Fibroblast of skin of right biceps (primary cell): ENCODE measurements at places on chromosomes 5 and 9.

- no peak for DNase-seq
Observed at GRCh38 chr9:32260151-32260862, 124.1 kb upstream of the ACO1 start.

- DNase-seq = peak; percentile 93
Observed at GRCh38 chr9:108687006-108687987, 168.5 kb downstream of the ACTL7B start.

- no peak for DNase-seq
Observed at GRCh38 chr5:125059255-125060002, 313.0 kb upstream of the ZNF608 start.

- DNase-seq = no peak
Observed at GRCh38 chr5:171852255-171852681, 66.7 kb downstream of the SMIM23 start.

DNA sequence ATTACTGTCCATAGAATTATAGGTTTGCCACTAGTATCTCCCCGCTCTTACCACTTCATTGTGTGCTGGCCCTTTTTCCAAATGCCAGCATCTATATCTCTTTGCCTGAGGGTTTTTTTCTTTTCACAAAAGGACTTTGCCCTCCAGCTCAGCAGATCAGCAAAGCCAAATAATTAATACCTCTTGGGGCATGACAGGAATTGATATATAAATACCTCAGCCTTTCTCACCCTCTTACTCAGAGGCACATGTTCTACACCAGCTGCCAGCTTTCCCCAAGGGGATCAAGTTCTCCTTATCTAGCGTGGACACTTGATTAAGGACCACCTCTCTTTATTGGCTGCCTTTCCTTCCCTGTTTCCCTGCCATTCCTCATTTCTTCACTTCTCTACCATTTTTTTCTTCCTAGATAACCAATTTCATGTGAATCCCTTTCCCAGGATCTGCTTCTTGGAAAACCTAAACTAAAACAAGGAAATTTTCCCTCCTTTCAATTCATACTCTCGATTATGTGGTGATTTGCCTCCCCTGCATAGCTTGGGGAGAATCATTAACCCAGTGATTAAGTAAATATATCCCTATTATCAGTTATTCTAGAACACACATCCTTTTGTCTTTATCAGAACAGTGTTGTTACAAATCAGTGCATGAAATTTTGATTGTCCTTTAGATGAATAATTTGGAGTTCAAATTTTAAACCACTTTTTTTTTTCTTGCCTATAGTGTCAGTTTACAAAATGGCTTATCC lies 6.9 kb upstream of the NUDT12 start:
- no peak for DNase-seq

DNA sequence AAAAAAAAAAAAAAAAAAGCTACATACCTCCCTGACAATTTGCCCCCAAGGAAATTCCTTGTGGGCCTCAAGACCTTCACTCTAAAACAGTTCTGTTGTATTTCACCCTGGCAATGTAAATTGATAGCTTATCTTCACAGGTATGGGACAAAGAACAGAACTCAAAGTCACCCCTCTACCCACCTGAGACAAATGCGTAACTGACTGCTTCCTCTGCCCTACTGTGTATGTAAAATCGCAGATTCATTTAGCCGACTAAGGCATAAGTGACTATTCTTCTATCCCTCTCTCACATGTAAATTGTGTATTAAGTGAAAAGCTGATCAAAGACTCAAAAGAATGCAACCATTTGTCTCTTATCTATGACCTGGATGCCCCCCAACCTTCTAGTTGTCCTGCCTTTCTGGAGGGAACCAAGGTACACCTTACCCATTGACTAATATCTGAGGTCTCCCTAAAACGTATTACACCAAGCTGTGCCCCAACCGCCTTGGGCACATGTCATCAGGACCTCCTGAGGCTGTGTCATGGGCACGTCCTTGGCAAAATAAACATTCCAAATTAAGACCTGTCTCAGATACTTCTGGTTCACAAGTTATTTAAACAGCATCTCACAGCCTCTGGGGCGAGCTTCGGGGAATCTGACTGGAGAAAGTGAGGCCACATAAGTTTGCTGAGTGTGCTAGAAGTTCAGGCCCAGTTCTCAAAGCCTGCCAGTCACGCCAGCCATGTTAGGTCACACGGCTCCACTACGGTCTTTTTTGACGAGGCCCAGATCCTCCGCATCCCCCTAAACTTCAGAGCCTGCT lies 954 bp downstream of the TBCA start:
- no peak for DNase-seq

- DNase-seq = peak; percentile 51
Observed at GRCh38 chr5:4511996-4512656, 628.0 kb upstream of the ADAMTS16 start.

GRCh38 chr9:9112001-9112720 lies 1312.6 kb upstream of the DMAC1 start:
- DNase-seq = peak; percentile 18

GRCh38 chr5:40160435-40160834 lies 519.3 kb upstream of the PTGER4 start:
- DNase-seq = no peak

- no peak for DNase-seq
Observed at GRCh38 chr9:92173318-92173717, 58.1 kb upstream of the SPTLC1 start.

- DNase-seq = no peak
Observed at GRCh38 chr9:92512622-92513021, 23.2 kb downstream of the ECM2 start.

GRCh38 chr9:91061506-91061905 lies 259.9 kb downstream of the SYK start:
- DNase-seq = no peak

DNA sequence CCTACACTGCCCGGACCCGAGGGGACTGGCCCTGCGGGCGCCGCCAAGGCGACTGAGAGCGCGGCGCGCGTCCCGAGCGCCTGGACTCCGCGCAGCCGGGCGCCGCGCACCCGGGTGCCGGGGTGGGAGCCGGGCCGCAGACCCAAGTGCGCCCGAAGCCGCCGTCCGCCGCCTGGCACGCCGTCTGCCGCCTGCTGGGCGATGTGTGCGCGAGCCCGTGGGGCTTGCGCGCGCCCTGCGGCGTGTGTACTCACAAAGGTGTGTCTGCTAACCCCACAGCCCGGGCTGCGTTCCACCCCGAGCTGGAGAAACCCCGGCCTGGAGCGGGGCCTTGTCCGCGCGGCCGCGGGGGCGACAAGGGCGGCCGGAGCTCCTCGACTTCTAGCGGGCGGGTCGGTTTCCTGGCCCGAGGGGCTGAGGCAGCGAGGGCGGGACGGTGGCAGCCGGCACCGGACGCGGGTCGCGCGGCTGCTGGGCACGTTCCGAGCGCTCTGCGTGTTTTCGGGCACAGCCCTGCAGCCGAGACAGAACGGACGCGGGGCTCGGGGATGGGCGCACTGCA lies 1.1 kb upstream of the ZSWIM6 start:
- peak; percentile 75 for DNase-seq

- DNase-seq = no peak
Observed at GRCh38 chr5:156376751-156377150, 49.8 kb downstream of the SGCD start.

GRCh38 chr5:160466116-160466515 lies 44.5 kb downstream of the PTTG1 start:
- no peak for DNase-seq

- no peak for DNase-seq
Observed at GRCh38 chr9:71937070-71937625, 25.7 kb downstream of the C9orf85 start.

GRCh38 chr5:116379306-116379705 lies 195.3 kb downstream of the SEMA6A start:
- DNase-seq = no peak

DNA sequence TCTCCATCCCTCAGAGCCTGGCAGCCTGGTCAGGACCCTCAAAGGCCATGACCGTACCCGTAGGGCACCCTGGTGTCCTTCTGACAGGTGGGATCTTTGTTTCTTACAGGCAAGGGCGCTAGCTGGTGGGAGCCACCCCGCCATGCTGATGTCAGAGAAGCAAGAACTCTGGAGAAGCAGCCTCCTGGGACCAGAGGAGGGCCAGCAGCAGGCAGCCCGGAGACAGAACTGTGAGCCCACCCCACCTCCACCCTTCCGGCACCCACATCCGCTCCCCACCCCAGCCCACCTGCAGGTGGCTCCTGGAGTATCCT lies 42.2 kb upstream of the IL17B start:
- DNase-seq = peak; percentile 22

DNA sequence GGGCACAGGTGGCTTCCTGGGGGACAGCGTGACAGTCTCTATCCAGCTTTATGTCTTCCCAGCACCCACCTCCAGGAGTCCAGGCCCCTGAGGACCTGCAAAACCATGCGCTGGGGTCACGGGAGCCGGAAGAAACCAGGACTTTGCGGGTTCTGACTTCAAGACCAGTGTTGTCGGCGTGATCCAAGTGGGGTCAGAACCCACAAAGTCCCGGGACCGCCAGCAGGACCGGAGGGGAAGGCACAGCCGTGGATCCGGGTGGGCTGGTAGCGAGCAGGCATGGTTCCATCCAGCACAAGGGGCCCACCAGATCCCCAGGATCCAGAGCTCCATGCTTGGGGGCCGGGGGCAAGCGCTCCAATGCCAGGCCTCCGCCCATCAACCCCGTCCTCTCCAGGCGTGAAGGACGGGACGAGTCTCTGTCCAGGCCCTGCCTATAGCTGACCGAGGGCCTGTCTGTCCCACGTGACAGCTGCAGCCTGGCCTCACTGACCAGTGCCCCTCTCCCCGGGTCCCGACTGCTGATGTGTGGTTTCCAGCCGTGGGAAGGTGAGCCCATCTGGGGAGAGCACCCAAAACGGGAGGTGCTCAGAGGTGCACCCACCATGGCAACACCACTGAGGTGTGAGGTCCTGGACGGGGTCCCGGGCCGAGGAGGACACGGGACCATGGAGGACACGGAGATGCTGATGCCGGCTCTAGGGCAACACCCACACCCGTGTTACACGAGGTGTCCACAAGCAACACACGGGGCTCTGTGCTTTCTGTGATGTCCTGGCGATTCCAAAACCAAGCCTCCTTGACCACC lies 48.9 kb downstream of the SLC12A7 start:
- DNase-seq = no peak

- DNase-seq = no peak
Observed at GRCh38 chr5:61638476-61638875, 306.4 kb downstream of the ZSWIM6 start.

GRCh38 chr9:130555061-130555460 lies 24.3 kb upstream of the FUBP3 start:
- DNase-seq = no peak

DNA sequence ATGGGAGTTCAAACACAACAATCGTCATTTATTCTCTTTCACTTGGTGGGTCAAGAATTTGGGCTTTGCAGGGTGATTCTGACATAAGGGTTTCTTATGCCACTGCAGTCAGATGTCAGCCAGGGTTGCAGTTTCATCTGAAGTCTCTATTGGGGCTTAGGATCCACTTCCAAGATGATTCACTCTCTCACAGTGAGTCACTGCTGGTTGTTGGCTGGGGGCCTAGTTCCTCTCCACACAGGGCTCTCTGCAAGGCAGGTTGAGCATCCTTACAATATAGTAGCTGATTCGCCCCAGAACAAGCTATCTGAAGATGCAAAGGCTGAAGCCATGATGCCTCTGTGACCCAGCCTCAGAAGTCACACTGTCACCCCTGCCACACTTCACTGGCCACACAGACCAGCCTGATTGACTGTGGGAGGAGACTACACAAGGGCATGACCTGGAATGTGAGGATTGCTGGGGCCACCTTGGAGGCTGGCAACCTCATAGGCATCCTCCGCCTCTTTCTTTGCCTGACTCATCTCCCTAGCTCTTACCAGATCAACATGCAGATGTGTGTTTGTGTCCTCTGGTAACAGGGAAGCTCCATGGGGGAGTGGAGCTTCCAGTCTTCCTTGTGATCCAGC lies 4.5 kb upstream of the CARD19 start:
- DNase-seq = peak; percentile 87

- peak; percentile 46 for DNase-seq
Observed at GRCh38 chr5:74673011-74673790, 11.8 kb upstream of the HEXB start.

DNA sequence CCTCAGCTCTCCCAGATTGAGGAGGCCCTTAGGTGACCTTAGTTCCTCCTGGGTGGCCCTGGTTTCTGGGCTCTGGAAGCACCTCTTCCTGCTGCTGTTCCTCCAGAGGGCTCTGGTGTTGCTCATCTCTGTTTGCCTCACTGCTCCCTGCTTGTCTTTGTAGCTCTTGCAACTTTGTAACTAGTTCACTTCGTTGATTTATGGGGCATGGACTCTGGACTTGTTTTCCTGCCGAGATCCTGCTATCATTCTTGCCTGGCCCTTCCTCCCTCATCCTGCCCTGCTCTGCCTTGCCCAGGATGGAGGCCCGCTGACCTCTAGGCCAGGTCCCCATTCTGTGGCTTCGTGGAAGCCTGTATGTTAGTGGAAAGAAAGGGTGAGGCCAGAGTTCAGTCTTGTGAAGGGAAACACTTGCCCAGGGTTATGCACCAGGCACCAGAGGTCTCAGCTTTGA lies 169.3 kb downstream of the MACROH2A1 start:
- no peak for DNase-seq

GRCh38 chr5:76818844-76819831 lies at the start of gene F2RL1:
Gene F2RL1 (plus strand): TSS chr5:76819030. CDS start chr5:76819183, 153 bp downstream.
- peak; percentile 77 for DNase-seq

DNA sequence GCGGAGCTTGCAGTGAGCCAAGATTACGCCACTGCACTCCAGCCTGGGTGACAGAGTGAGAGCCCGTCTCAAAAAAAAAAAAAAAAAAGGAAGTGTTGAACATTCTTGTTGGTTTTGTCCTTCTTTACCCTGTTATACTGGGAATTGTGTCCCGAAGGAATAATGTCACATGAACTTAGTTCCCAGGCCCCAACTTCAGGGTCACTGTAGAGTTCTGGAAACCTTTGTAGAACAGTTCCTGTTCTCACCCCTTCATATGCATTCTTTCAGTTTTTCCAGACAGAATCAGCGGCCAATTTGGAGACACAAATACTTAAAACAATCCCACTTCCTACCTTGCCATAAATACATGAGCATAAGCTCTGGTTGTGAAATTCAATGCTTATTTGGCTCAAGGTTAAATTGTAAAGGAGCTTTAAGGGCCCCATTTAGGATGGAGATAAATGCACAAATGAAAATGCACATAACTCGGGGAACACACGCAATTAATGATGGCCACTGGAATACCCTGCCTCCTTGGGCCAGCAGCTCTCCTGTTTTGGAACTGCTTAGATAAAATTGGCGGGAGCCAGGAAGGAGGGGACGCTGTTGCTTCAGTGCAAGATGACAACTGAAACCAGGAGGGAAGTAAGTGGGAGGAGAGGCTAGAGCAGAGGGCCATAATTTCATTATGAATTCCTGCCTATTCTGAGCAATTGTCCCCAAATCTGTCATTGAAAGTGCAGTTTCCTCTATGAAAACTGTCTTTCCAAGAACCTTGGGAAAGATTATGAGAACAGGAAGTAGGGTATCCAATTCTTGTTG lies 153.7 kb downstream of the FGF1 start:
- DNase-seq = no peak

GRCh38 chr9:79610791-79611614 lies 39.2 kb downstream of the TLE4 start:
- DNase-seq = peak; percentile 97

GRCh38 chr5:158832096-158832685 lies 267.5 kb downstream of the EBF1 start:
- peak; percentile 71 for DNase-seq

- no peak for DNase-seq
Observed at GRCh38 chr5:103293719-103294118, 35.2 kb downstream of the MACIR start.

- DNase-seq = peak; percentile 100
Observed at GRCh38 chr5:149403923-149404745, 25.0 kb upstream of the IL17B start.

- DNase-seq = no peak
Observed at GRCh38 chr9:135849181-135849580, 58.2 kb downstream of the CAMSAP1 start.
